ENCODE measurements at places on chromosomes 5 and 9.

- no peak for DNase-seq
These were observed 92.0 kb downstream of the AMBP start for GRCh38 chr9:113985968-113986585.

DNA sequence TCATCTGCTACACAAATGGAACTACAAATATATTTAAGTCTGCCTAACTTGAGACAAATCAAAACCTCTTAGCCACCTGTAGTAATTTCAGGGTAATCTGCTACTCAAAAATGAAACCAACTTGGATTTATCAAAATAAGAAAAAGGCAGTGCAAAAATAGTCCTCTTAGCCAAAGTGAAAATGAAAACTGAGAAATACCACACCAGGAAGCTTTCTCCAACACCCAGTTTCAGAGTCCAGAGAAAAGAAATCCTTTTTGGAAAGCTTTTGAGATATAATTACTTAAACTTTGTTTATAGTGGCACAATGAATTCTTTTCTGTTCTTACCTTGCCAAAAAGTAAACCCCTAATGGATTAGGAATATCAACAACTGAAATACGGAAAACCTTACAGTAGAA is 990.4 kb downstream of the EFNA5 start:
- no peak for DNase-seq

DNA sequence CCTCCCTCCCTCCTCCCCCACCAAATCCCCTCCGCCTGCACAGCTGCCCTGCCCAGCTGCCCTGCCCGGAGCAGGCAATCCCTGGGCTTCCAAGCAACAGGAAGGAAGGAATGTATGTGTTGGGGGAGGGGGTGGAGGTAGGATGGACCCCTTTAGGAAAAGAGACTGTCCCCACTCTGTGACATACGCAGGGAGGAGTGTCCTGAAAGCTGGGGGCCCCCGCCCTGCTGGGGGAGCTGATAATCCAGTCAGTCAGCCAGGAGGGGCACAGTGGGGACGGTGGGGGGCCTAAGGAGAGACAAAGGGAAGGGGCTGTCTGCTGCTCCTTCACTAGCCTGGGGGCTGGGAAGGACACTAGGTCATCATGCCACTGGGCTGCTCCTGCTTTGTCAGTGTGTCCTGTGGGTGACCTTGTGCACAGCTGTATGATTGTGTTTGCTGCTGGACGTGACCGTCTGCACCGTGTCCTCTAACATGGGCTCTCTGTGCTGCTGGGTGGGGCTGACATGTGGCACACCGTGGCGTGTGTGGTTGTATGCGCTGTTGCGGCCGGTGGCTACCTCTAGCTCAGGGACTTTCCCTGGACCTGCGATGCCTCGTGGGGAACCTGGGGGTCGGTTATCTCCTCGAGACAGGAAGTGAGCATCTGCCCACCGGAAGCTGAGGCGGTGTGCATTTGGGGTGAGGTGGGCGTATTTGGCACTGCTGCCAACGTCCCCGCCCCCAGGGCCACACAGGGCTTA is 3.0 kb downstream of the N4BP3 start:
- DNase-seq: no peak

GRCh38 chr9:32748013-32748412 is 35.3 kb upstream of the TMEM215 start:
- no peak for DNase-seq

DNA sequence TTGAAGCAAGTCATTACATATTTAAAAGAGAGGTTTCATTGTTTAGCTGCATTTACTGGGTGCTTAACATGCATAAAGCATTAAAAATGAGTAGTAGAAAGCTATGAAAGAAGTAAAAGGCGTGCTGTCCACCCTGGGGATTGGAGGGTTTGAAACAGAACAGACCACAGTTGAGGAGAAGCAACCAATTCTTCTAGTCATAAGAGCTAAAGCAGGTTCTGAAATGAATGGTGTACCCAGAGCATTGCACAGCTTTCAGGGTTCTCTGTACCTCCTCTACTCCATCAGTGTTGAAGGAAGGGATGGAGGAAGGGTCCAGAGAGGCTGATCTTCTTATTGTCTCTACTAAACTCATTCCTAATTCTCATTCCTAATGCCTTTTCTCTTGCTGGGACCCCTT is 68.9 kb downstream of the SH3RF2 start:
- no peak for DNase-seq

- no peak for DNase-seq
These were observed 2.8 kb upstream of the TEX10 start for GRCh38 chr9:100355561-100355960.

DNA sequence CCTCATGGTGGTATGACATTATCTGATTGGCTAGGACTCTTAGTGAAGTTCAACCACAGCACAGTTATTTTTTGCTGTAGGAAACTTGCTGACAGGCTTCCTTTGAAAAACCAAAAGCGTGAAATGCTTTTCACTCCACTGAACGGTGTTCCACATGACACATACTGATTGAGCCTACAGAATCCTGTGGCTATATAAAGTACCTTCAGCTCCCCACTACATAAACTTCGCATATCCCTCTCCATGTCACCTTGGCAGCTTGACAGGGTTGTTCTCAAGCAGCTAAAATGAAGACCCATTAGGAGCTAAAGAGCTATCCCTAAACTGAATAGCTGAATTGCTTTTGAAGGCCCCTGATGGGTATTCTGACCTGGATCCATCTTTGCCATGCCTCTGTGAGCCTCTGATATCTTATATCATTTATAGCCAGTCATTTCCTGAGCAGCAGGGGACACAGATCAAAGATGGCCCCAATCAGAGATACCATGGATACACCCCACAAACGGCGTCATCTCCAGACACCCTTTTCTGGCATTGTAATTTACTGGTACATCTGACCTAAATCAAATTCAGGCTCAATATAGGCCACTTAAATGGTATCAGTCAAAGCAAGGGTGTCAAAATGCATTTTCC is 91.5 kb downstream of the APBA1 start:
- DNase-seq: no peak

DNA sequence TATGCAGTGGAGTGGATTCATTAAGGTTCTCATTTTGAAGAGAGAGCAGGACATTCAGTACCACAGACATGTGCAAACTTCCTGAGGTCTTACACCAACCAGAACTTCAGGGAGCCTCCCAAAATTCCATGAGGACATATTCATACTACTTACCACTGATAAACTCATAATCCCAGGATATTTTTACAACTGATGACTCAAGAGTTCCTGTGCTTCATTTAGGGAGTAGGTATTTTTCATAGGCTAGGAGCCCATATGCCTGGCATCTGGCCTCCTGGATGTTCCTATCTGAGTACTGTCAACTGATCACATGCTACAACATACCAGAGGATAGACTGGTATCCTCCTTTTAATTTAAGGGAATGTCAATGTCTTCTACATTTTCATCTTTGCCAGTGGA is 578.0 kb downstream of the EFNA5 start:
- DNase-seq: no peak

- DNase-seq: no peak
These were observed 116.0 kb downstream of the PSD2 start for GRCh38 chr5:139911425-139912120.

- DNase-seq: no peak
These were observed 48.4 kb upstream of the PWWP2A start for GRCh38 chr5:160167624-160168165.

DNA sequence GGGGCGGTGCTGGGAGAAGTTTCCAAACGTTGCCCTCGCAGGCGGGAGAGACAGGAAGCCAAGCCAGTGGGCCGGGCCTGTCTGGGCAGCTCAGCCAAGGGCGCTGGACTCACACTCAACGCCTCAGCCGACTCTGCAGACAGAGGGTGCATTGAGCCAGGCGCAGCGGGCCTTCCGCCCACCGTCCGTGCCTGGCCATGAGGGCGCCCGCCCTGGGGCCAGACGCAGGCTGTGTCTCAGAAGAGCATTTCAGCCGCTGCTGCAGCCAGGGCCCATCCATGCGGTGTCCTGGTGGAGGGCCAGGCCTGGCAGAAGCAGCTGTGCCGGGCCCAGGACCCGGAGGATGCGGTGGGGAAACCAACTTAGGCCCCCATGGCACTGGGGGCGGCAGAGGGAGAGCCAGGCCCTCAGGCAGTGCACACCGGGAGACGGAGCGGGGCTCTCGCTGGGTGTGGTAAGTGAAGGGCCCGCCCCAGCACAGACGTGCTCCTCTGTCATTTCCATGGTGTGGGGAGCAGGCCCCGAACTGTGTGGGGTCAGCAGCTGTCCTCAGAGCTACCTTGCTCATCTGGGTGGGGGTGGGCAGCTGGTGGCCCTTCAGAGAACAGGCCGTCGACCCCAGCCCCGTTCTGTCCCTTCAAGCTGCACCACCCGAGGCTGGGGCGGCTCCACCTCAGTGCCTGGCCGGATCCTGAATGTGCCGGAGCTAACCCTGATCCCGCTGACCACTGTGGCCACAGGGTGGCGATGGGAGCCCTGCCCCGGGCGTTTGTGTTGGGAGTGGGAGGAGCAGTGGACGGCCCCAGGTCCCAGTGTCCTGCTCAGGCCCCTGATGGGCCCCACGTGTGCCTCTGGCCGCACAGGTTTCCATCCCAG is 18.0 kb downstream of the DNLZ start:
- DNase-seq: peak; percentile 80

DNA sequence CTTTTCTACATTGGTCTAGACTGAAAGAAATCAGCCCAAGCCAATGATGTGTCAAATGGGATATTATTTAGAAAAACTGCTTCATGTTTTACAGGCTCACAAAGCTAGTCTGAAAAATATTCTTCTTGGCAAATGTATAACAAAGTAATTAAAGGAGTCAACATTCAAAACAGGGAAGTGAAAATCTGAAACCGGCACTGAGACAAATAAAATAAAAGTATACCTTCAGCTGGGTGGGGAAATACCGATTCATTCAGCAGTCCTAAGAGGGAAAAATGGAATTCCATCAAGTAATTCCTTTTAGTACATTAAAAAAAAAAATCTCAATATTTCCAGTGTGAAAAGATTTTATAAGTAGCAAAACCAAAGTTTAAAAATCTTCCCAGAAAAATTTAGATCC is 259.6 kb upstream of the SLC24A2 start:
- DNase-seq: no peak

DNA sequence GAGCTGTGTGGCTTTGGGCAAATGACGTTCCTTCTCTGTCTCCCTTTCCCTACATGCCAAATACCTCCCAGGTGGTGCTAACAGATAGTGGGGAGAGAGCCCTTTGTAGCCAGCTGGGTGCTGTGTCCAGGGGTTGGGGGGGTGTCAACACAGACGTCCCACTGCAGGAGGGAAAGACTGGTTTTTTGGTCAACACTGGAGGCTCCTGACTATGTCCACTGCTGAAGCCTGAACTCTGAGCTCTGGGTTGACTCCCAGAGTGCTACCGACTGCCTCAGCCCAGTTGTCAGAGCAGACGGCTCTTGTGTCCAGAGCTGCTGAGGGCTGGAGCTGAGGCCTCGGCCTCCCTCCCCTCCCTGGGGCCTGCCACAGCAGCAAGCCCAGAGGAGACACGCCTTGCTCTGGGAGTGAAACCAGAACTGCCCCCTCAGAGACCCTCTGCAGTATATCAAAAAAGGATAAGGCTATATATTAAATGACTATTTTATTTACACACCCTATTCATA is 14.8 kb upstream of the SLC25A51 start:
- no peak for DNase-seq

- DNase-seq: no peak
These were observed 209.7 kb upstream of the KLF4 start for GRCh38 chr9:107699231-107699630.

DNA sequence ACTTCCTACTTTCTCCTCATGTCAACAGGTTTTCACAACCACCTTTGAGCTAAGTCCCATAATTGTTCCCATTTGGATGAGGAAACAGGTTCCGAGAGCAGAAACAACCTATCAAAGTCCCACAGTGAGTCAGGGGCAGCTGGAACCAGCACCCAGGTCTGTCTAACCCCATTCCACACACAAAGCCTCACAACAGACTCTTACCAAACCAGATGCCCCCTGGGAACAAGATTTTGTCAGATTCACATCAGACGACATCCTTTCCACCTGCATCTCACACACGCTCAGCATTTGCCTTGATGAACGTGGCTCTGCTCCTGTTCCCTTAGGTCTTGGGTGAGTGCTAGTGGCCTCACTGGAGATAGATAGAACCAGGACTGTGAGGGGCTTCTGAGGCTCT is 17.0 kb downstream of the SWI5 start:
- no peak for DNase-seq

DNA sequence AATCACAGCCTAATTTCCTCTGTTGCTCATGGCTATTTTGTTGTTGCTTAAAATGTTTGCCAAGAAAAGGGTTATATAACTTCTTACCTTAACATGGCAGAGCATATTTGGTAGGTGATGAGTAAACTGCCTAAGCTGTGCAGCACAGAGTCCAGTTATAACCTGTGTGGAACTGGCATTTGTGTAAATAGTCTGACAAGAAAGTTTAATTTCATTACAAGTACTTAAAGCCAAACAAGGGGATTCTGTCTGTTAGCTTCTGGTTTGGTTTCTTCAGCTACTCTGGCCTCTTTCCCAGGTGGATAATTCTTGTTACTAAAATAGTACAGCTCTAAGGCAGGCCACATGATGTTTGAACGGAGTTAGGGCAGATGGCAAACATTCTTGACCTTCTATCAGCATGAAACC is 72.2 kb downstream of the PTCD2 start:
- no peak for DNase-seq

- DNase-seq: no peak
These were observed 20.9 kb upstream of the PLIN2 start for GRCh38 chr9:19148187-19148586.

DNA sequence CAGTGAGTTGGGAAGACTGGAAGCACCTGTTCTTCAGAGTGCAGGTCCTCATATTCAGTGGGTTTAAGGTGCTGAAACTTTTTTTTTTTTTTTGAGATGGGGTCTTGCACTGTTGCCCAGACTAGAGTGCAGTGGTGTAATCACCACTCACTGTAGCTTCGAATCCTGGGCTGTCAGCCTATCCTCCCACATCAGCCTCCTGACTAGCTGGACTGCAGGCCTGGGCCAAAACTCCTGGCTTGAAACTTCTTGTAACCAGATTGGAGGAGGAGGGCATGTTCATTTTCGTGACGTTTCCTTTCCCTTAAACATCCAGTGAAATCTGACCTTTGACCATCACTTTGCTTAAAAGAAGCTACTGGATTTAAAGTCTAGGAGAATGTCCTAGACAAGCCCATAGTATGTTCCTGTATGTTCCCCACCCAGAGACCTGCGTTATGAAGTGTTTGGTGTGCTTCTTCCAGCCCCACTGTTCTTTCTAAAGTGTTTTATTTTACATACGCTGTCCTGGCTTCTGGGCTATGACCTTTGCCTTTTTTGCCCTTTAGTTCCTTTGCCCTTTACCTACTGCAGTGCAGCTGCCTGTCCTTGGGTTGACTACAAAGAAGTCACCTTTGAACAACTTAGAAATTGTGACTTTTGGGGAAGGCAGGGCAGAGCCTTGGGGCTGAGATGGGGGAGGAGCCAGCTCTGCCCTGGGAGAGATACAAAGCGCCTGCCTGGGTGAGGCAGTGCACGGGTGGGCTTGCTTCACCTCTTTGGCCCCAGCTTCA is 18.4 kb downstream of the TENT4A start:
- DNase-seq: no peak

DNA sequence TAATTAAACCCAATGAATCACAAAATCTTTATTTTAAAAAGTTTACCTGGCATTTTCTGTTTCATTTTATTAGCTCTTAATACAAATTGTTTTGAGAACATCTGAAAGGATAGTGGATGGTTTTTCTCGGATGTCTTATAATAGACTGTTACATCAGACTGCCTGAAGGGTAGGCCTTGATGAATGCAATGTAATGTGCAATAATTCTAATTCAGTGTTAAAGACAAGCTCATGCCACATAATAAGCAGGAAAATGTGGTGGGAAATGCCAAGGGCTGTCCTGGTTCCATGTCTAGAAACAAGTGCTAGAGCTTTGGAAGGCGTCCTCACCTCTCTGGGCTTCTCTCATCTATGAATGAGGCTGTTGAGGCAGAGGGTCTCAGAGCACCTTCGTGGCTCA is 148.1 kb downstream of the DEPDC1B start:
- DNase-seq: no peak

GRCh38 chr5:116557669-116558271 is 16.9 kb downstream of the SEMA6A start:
- no peak for DNase-seq

Measured in amygdala (tissue), 56 donors.